ENCODE measurements at places on chromosomes 16 and 17.
A peak's percentile ranks its signal among the peaks of the same experiment; 100 is the strongest.

DNA sequence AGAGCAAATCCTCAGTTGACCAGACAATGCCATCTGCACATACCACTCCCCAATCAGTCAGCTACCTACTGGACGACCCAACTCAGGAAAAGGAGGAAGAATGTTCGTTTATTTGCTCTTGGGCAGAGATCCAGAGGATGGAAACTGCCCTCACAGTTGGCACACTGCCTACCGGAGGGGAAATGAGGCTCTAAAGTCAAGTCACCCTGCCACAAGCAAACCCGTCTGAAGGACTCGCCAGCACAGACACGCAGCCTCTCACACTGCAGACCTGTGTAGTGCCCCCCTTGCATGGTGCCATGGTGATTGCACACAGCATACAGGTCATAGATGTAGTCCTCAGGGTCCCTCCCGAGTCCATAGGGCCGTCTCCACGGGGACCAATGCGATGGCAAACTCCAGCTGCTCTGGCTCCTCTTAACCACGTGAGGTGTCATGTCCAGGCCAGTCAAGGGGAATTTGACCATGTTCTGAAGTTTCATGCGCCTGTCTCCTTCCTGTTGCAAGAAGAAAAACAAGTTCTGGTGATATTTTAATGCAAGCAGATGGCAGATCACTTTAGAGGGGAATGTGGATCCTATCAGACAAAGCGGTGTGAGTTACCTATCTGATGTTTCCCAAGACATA is 69.5 kb downstream of the USP31 start:
- DNase-seq, result no peak

DNA sequence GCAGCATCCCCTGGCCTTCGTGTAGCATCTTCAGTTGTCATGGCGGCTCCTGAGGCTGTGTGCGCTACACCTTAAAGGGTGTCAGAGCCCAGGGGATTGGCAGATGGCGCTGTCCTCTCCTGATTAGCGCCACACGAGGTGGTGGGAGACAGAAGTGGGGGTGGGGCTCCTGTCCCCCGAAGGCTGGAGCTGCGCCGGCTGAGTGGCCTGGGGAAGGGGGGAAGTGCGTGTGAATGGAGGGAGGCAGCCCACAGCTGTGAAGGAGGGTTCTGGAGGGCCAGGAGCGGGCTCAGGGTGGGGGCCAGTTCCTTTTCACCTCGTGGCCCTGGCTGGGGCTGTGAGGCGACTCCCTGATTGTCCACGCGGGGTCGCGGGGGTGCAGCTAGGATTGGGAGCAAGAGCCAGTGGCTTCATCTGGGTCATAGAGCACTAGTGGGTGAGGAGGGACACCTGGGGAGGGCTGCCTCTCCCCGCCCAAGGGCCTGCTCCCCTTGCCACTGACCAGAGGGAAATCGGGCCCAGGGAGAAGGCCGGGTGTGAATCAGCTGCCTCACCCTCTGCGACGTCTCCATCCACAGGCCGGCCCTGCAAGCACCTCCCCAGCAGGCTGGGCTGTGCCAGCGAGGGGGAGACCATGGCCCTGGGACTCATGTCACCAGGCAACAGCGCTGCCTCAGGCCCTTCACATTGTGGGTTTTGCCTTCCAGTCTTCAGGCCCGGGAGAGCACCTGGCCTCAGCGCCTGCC is 14.1 kb downstream of the BAHCC1 start:
- DNase-seq, result no peak

DNA sequence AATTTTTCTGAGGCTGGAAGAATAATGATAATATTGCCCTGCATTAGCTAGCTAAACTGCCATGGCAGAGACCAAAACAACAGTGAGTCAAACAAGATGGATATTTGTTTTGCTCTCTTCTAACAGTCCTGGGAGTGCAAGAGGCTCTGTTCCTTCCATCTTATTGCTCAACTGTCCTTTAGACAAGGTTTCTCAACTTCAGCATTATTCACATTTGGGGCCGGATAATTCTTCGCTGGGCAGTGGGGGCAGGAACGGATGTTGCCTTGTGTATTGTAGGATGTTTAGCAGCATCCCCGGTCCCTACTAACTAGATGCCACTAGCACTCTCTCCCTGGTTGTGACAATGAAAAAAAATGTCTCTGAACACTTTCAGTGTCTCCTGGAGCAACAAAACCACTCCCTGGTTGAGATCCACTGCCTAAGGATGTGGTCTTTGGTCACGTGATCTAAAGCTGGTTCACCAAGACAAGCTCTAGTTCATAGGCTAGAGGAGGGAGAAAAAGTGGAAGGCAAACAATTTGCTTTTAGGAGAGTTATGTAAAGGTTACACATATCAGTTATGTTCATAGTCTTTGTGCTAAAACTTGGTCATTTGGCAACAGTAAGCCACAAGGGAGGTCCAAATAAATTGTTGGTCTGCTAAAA is 144.4 kb downstream of the PCTP start:
- no peak for DNase-seq

DNA sequence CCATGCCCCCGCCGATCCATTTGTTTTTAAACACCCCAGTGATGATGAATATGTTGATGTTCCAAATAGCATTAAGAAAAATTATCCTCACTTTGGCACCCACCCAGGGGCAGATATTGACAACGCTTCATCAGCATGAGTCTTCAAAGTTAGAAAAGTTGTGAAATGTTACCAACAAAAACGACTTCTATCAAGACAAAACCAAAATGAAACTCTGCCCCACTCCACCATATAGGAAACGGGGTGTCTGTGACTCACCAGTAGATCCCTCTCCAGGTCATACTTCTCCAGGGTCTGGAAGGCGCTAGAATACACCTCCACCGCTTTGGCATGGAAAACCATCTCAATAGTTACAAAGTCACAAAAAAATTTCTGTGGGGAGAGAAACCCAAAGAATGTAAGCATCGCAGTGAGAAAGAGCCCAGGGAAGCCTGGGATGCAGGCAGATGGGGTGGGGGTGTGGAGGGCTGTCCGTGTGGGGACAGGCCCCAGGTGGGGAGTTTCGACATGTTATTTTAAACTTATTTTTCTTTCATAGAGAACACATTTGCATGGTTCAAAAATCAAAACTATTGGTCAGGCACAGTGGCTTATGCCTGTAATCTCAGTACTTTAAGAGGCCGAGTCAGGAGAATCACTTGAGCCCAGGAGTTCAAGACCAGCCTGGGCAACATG is 10.2 kb downstream of the CIBAR2 start:
- no peak for DNase-seq

- DNase-seq, result no peak
These were observed 427.1 kb downstream of the ZFHX3 start for GRCh38 chr16:72620853-72621252.

GRCh38 chr16:3578610-3579551 is 1.7 kb upstream of the NLRC3 start:
- peak; percentile 47 for DNase-seq

All from stimulated activated naive CD4-positive, alpha-beta T cell treated with Interleukin-2 at 50 U/mL for 16 hours (primary cell).